ENCODE measurements at places on chromosomes 3 and 15.

DNA sequence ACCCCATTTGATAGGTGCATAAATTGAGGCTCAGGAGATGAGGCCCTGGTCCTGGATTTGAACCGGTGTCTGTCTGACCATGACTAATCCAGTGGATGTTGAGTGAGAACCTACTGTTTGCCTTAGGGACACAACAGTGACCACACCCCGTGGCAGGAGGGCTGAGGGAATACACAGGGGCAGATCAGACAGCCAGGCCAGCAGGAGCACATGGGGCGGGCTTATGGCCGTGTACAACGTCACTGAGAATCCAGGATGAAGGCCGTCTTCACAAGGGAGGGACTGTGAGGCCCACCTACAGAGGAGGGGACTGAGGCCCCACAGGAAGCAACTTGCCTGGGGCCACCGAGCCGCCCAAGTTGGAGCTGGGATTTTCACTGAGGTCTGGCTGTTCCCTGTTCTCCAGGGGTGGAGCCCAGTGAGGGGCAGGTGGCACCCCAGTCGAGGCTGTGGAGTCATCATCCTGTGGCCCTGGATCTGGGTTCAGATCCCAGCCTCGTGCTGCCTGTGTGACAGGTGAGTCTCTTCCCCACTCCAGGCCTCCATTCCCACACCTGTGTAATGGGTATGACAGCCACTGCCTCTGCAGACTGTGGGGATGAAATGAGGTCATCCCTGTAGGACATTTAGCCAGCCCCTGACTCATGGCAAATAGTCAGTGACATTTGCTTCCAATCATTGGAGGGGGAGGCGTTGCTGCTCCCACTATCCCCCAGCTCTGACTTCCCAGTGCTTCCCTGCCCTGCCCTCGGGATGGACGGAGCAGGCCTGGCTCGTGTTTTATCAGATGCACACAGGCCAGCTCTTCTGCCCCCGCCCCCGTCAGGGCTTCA, 6.3 kb upstream of the PLXND1 start:
- DNase-seq: no peak

DNA sequence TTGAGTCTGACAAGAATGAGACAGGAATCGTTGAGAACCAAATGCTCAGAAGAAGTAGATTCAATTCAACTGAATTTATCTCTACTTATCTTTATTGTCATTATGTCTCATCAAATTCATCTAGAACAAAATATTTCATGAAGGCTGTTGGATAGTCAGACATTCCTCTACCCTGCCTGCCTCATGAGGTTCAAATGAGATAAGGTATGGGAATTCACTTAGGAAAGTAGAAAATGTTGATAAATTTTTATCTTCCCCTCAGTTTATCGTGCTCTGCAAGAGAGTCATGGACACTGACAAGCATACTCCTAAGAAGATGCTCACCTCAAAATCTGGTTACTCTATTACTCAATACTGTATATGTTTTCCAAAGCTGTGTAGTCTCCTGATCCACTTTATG, 149.7 kb upstream of the CDIN1 start:
- no peak for DNase-seq

DNA sequence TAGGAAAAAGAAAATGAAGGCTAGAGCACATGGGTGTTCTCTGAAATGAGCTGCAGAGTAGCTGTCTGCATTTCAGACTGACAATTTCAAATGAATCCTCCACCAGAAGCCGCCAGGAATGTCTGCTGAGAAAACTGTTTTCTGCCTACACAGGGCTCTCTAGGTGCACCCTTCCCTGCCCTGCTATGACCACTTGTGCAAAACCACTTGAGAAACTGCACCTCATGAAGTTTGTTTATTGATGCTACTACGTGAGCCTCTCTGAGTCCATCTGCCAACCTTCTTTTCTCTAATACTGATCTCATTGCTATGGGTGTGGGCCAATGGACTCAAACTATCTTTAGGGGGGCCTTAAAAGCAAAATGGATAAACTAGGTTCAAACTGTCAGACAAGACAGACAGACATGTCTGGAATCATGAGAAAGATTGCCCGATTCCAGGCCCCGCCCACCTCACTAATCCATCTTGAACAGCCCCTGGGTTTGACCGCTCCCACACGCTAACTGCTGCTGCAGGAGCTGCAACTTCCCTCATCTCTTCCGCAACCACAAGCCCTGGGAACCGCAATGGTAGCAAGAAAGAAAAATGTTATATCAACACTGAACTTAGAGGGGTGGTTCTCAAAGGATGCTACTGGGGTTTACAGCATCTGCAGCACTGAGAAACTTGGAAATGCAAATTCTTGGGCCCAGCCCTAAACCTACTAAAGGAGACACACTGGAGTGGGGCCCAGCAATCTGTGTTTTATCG, 9.0 kb upstream of the CD47 start:
- DNase-seq: peak; percentile 25

DNA sequence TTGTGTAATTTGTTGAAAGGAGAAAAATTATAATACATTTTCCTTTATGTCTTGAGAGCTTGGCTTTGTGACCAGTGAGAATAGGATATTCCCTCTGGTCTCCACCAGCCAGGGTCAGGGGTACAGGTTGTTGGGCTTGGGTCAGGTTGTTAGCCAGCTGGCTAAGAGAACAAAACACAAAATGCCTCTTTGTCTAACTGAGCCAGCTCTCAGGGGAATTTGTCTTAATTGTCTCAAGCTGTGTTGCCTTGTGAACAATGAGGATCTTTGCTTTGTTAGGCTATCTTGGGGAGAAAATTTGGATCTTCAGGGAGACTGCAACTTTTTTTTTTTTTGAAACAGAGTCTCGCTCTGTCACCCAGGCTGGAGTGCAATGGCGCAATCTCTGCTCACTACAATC, 17.7 kb upstream of the GK5 start:
- no peak for DNase-seq

DNA sequence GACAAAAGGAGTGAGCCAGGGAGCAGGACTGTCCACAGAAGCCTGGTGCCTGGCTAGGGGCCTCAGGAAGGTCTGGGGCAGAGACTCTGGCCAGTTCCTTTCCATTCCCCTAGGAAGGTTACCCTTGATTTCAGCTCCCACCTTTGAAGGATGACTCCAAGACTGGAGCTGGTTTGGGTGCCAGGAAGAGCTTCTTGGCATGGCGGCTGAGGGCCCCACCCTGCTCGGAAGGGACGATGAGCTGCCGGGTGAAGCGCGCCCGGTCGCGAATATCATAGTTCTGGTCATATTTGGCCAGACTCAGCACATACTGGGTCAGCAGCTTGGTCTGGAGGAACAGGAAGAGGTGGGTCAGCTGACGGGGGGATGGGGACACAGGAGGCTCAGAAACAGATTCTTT, 19.4 kb upstream of the CPEB1 start:
- no peak for DNase-seq

- no peak for DNase-seq
These were observed 31.9 kb upstream of the UACA start for GRCh38 chr15:70795311-70795665.

DNA sequence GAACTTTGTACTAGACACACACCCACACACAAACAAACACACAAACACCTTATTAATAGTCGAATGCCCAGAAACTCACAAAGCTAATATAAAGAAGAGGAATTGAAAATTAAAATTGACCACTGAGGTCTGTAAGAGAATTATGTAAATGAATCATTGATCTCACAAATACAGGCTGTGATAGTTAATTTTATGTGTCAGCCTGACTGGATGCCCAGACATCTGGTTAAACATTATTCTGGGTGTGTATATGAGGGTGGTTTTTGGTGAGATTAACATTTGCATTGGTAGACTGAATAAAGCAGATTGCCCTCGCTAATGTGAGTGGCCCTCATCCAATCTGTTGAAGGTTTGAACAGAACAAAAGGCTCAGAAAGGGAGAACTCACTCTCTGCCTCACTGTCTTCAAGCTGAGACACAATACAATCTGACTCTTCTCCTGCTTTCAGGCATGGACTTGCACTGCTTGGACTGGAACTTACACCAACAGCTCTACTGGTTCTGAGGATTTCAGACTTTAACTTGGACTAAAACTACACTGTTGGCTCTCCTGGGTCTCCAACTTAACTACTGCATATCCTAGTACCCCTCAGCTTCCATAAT, 199.4 kb upstream of the TTC14 start:
- DNase-seq: no peak

DNA sequence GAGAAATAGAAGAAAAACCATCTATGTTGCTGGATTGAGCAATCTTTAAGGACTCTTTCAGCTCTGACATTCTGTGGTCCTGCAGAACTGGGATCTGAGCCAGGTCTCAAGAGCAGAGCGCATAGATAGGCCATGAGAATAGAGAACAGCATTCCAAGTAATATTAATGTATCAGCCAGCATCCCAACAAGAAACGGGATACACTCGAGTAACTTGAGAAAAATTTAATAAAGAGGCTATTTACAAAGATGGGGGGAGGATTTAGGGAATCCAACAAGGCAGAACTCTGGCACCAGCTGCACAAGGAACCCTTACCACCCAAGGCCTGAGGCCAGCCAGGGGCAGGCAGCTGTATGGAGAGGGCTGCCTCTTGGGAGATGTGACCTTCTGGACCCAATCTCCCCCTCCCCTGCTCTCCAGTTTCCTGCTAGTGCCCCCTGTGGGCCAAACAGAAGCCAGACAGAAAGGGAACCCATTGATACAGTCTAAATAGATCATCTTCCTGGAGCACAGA, 8.2 kb downstream of the TMOD2 start:
- DNase-seq: peak; percentile 27

- DNase-seq: peak; percentile 72
These were observed 156.9 kb upstream of the EIF1B start for GRCh38 chr3:40152482-40153133.

DNA sequence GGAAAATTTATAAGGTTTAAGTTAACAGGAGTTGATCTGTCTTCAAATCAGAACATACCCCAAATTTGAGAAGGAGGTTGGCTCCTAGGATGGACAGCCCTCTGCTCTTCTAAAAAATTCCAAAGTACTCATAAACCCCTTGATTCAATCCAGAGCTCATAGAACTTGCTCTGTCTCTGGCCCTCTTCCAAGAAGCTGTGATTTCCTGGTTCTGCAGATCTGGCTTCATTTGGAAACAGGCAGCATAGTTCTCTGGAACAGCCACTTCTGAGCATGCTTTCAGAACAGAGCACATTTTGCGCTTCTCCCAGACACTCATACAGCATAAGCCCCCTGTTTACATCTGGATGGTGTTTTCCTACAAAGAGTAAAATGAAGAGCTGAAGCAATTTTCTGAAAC, 96.7 kb downstream of the KBTBD8 start:
- DNase-seq: no peak

- no peak for DNase-seq
These were observed 102.4 kb downstream of the PLCL2 start for GRCh38 chr3:16987141-16987540.

GRCh38 chr3:133703915-133704314, 42.2 kb upstream of the TOPBP1 start:
- DNase-seq: no peak

- DNase-seq: no peak
These were observed 128.2 kb downstream of the TFDP2 start for GRCh38 chr3:142021127-142021526.

DNA sequence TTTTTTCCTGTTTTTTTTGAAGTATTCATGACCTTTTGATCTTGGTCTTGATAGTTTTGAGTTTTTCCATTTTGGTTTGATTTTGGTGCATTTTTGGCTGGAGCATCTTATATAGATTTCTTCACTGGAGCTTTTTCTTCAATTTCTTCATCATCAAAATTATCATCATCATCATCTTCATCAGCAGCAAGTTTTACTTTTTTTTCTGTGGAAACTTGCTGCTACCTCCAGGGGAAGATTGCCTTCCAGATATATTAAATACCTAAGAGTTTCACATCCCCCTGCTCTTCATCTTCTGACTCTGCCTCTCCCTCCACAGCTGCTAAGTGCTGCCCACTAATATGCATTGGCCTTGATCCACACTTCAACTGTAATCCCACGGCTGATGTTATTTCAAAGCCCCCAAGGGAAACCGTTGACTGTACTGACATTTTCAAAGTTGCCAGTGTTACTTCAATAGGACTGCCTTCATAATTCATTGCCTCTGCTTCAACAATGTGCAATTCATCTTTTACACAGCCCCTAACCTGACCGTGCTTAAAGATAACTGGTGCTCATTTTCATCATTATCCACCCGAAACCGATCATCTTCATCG, 151.7 kb downstream of the NR1D2 start:
- DNase-seq: no peak

DNA sequence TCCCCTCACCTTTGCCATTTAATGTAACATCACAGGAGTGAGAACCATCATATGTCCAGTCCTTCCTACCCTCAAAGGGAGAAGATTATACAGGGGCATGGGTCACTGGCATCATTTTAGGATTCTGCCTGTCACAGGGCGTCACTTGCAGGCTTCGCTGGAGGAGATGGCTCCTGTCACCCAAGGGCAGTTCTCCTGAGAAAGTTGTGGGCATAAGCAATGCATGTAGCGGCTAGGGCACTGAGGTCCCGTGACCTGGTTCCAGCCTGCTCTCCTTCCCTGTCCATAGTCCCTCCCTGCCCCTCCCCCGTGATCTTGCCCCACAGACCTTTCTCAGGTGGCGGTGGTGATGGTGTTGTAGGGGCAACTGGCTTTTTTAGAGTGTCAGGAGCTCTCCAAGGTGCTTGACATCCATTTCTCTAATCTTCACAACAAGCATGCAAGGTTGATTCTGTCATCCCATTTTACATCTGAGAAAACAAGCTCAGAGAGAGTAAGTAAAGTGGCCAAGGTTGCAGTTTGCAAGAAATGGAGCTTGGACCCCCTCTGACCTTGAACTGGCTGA, 241.5 kb upstream of the CTDSPL start:
- DNase-seq: no peak

DNA sequence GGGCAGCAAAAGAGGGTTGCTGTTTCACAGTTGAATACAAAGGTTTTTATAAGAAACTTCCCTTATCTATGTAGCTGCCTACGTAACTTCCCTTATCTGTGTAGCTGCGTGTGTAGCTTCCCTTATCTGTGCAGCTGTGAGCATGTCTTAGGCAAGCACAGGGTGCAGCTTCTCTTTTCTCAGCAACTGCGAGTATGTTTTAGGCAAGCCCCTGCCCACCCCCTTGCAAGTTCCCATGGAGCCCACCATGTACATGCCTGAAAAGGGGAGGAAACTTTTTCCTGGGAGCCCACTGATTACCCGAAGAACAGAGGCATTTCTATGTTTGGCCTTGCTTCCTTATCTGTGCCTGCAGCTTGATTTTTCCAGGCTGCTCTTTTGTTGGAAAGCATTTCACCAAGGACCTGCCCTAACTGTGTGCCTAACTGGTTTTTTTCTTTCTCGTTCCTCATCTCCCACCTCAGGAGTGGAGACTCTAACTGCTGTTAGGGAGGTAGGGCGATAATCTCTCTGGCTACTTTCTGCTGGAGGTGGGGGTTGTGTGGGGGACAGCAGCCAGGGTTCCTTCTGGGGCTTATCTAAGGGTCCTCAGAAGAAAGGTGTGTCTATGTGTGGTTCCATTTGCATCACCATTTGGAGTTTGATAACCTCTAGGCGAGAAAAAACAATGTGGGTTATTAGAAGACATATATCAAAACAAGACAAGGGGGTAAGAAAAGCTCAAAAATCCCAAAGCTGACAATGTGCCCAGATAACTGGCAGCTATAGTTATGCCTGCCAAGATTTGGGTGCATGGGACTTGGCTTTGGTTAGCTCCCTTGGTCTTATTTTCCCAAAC, 26.0 kb downstream of the SORD start:
- DNase-seq: no peak
